ENCODE measurements at places on chromosomes 5 and 9. TPM values are rescaled to one million over a fixed set of nuclear protein-coding genes. Genes with fewer than 3 reads are reported as not detected.

Gene TMED9
- 214 TPM for total RNA-seq

Gene MZB1
- total RNA-seq: 0.39 TPM

Gene REEP5
- total RNA-seq: 44.8 TPM

Gene GMCL2
- not detected for total RNA-seq

Gene FOXD1
- 6.2 TPM for total RNA-seq

Gene PCDHB6
- 0.39 TPM for total RNA-seq

Gene FYB1
- not detected for total RNA-seq

Gene CEL
- total RNA-seq: 0.79 TPM

Gene ZNF622
- total RNA-seq: 36.3 TPM

Gene ADCY2
- 0.76 TPM for total RNA-seq

Gene PCSK5
- 8.2 TPM for total RNA-seq

Gene FIBCD1
- total RNA-seq: 0.79 TPM

Gene CDC23
- 31.8 TPM for total RNA-seq

Gene RNF180
- 1.2 TPM for total RNA-seq

Gene PRRX2
- not detected for total RNA-seq

Gene C9
- total RNA-seq: not detected

Gene LHX3
- total RNA-seq: not detected

Gene OR1Q1
- not detected for total RNA-seq

Gene SLC6A18
- total RNA-seq: not detected

Gene ITGA1
- 7.1 TPM for total RNA-seq

All from placental epithelial cell (primary cell).